ENCODE measurements at places on chromosomes 16 and 17. TPM values are rescaled to one million over a fixed set of nuclear protein-coding genes. Genes with fewer than 3 reads are reported as not detected.

DNA sequence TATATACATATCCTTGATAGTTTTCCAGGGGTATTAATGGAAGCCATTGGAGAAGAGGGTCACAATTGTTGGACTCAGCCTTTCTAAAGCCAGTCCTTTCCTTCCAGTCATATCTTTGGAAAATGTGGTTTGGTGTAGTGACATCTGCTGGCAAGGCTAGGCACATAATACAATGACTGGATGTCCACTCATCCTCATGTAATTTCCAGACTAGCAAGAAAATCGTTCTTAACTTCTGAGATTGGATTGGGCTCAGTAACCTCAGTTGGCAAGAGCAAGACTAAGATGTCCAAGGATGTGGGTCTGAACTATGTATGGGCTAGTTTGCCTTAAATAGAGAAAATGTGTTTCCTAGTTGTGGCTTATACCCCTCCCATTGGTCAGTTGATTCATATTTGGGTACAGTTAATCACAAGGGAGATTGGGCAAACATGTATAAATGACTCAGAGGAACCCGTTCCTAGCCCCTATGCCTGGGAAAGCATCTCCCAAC is 8.7 kb upstream of the KAT7 start:
- no peaks in the 10 kb centered on the region for H3K36me3 ChIP-seq
- H3K27ac ChIP-seq = peak overlapping the region; percentile 82
- peaks cover 15% of the 10 kb centered on the region for H3K4me1 ChIP-seq

DNA sequence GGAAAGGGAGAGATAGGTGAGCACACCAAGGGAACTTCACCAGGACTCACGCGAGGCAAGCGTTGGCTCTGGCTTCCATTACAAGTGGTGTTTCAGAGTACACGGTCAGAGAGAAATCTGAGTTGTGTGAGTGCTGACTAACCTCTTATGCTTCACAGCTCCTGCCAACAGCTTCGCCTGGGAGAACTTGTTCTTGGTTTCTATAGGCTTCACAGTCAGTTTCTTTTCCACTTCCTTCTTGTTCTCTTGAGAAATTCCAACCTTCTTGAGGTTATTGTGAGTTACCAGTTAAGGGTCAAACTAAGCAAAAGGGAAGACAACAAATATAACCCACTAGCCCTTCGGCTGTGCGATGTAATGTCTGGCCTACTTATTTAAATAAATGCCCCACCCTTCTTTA is 18.9 kb downstream of the PSME3IP1 start:
- H3K4me1 ChIP-seq = no peaks in the 10 kb centered on the region
- no peak overlapping the region for H3K4me3 ChIP-seq
- peaks cover 32% of the 10 kb centered on the region for H3K36me3 ChIP-seq
- no peaks in the 10 kb centered on the region for H3K27me3 ChIP-seq

Gene TPSAB1
- not detected for polyA plus RNA-seq

Gene HSD11B2
- 0.19 TPM for polyA plus RNA-seq

DNA sequence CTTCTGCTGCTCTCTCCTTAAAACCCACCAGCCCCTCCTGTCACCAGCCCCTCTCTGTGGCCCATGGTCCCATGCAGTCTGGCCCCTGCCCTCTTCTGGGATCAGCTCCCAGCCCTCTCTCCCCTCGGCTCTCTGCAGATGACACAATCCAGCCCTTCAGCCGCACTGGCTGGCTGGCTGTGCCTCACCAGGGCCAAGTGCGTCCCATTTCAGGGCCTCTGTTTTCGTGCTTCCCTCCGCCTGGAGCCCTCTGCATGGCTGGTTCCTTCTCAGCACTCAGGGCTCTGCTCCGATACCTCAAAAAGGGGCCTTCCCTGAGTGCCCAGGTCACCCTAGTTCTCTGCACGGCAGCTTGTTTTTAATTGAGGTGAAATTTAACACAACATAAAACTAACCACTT is 124.3 kb downstream of the SOCS1 start:
- H3K36me3 ChIP-seq = no peaks in the 10 kb centered on the region
- H3K4me3 ChIP-seq = no peak overlapping the region
- no peak for DNase-seq
- peaks cover 55% of the 10 kb centered on the region for H3K4me1 ChIP-seq
- H3K27ac ChIP-seq = no peak overlapping the region
- no peaks in the 10 kb centered on the region for H3K27me3 ChIP-seq
